CD4-positive, alpha-beta T cell (primary cell): ENCODE measurements at places on chromosomes 3 and 15. TPM values are rescaled to one million over a fixed set of nuclear protein-coding genes. Genes with fewer than 3 reads are reported as not detected.

- DNase-seq: no peak
These were observed 14.2 kb upstream of the HOMER2 start for GRCh38 chr15:82966671-82967071.

- DNase-seq: no peak
These were observed 75.0 kb upstream of the EPHB3 start for GRCh38 chr3:184486614-184487013.

DNA sequence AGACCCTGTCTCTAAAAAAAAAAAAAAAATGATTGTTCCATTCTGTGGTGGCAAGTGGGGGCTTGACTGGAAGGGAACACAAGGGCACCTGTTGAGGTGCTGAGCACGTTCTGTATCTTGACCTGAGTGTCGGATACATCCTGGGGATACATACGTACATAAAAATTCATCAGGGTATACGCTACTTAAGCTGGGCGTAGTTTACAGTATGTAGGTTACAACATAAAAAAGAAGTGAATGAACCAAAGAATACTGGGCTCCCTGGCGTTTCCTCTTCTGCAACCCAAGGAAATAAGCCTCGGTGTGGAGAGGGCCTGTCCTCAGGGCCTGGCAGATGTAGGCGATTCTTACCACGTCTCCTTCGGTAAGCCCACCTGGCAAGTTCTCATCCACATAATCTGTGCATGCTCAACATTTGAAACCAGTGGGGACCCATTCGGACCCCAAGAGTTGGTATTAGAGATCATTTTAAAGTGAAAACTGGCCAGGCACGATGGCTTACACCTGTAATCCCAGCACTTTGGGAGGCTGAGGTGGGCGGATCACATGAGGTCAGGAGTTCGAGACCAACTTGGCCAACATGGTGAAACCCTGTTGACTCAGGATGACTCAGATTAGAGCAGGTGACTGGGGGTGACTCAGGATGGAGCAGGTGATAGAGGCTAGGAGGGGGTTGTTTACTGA lies 5.1 kb upstream of the MUC20 start:
- no peak for DNase-seq

GRCh38 chr15:34760909-34761308 lies 6.1 kb upstream of the GJD2 start:
- no peak for DNase-seq

- DNase-seq: no peak
These were observed 1161.4 kb downstream of the IGSF11 start for GRCh38 chr3:117873249-117873600.

- DNase-seq: no peak
These were observed 93.0 kb downstream of the RARB start for GRCh38 chr3:25520926-25521559.

GRCh38 chr3:192685801-192686200 lies 41.5 kb downstream of the FGF12 start:
- no peak for DNase-seq

- no peak for DNase-seq
These were observed at the start of gene FBXO40 for GRCh38 chr3:121592856-121593702. TSS of gene FBXO40 (plus strand) at chr3:121593379. CDS start at chr3:121620576, 27,197 bp downstream.

GRCh38 chr3:28042707-28043106 lies 198.7 kb upstream of the CMC1 start:
- DNase-seq: no peak

DNA sequence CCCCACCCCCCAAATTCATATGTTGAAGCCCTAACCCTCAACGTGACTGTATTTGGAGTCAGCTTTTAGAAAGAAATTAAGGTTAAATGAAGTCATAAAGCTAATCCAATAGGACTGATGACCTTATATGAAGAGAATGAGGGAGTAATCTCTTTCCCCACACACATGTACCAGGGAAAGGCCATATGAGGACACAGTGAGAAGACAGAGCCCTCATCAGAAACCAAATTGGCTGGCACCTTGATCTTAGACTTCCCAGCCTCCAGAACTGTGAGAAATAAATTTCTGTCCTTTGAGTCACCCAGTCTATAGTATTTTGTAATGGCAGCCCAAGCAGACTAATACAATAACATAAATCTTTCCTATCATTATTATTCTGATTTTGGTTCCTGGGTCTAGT lies 194.7 kb upstream of the NANOGP8 start:
- DNase-seq: no peak

DNA sequence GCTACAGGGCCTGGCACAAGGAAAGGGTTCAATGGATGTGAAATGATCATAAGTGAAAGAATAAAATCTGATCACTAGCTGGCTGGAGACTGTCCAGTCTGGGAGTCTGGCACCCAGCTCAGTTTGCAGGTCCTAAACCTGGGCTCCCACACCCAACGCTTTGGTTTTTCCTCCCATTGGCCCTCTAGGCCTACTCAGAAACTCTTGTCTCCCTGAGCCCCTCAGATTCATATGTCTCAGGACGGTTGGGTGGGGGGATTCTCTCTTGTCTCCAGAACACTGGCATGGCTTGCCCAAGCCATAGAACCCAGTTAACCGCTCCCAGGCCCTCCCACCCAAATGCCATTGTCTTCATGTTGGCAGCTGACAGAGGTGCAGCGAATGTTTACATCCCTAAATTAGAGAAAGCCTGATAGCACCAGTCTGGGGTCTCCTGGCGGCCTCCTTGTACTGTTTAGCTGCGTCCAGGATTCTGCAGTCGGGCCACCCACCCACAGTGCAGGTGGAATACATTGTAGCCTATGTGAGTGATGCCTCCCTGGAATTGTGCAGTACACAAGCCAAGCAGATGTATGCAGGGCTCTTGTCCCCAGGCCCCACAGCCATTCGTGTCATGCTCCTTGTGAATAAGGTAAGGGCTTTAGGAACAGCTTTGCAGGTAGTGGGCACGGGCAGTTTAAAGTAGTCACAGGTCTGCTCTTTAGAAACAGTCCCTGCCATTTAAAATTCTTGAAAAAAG lies 266.3 kb downstream of the XXYLT1 start:
- DNase-seq: no peak

GRCh38 chr15:70189826-70190695 lies 92.3 kb upstream of the TLE3 start:
- DNase-seq: no peak

DNA sequence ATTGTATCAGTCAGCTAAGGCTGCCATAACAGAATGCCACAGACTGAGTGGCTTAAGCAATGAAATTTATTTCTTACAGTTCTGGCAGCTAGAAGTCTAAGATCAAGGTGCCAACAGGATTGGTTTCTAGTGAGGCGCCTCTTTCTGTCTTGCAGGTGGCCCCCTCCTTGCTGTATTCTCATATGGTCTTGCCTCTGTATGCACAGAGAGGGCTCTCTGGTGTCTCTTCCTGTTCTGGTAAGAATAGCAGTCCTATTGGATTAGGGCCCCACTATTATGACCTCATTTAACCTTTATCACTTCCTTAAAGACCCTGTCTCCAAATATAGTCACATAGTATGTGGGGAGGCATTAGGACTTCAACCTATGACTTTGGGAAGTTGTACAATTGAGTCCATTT lies 253.9 kb downstream of the EDEM1 start:
- DNase-seq: no peak

DNA sequence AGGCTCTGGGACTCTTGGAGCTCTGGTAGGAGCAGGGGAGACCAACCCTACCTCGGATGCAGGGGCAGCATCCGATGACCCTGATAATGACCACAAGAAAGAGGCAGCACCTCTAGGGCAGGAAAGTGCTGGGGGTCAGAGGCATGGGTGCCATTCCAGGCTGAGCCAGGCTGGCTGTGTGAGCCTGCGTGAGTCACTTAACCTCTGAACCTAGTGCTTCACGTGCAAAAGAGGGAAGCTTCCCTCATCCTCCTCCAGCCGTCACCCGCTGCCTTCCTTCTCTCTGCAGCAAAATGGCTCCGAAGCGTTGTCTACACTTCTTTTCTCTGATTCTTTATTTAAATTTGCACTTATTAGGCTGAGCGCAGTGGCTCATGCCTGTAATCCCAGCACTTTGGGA lies 35.5 kb downstream of the ZDHHC19 start:
- DNase-seq: no peak

GRCh38 chr15:56723787-56724186 lies 9.5 kb downstream of the ZNF280D start:
- no peak for DNase-seq

DNA sequence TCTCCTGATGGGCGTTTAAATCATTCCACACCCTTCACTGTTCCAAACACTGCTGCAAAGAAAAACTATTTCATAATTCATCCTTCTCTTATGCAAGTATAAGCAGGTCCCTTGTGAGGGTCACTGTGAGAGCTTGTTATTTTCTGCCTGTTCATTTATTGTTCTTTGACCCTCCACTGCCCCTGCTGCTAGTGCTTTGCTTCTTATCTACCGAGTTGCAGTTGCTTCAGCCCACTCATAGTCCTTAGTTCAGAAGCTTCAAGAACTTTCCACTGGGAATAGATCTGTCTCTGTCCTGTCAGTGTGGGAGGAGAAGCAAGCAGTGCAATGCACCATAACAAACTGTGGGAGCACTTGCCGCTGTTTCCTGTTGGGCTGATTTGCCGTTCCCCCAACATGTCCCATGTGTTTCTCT lies 39.8 kb downstream of the RIOX2 start:
- no peak for DNase-seq

- DNase-seq: no peak
These were observed 70.7 kb downstream of the ANXA2 start for GRCh38 chr15:60326824-60327654.

GRCh38 chr15:69947394-69947793 lies 150.3 kb downstream of the TLE3 start:
- no peak for DNase-seq

DNA sequence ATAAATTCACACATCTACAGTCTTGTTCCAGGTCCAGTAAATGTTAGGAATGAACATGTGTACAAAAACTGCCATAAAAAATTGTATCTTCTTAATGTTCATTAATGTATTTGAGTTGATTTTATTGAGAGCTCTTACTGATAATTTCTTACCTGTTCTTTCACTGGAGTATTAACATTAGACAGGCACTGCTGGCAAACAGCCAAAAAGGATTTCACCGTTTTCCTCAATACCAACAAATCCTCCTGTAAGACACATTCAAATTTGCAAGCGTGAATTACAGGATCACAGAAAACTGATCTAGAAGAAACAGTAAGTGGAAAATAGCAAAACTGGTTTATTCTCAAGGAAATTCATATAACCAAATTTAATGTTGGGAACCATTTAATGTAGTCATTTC lies 127.4 kb downstream of the PCCB start:
- no peak for DNase-seq

DNA sequence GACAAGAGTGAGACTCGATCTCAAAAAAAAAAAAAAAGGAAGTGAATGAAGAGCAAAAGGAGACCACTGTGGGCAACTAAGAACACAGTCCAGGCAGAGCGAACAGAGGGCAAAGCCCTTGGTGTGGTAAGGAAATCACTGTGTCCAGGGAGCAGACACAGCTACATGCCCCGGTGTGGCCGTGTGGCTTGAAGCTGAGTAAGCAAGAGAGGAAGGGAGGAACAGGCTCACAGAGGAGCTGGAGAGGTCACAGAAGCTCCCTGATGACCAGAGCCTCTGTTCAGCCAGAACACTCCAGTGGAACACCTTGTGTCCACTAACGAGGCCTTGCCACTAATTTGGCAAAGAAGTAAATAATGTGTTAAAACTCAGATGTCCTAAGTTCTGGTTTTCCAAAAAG lies 60.6 kb upstream of the GATA2 start:
- DNase-seq: no peak

DNA sequence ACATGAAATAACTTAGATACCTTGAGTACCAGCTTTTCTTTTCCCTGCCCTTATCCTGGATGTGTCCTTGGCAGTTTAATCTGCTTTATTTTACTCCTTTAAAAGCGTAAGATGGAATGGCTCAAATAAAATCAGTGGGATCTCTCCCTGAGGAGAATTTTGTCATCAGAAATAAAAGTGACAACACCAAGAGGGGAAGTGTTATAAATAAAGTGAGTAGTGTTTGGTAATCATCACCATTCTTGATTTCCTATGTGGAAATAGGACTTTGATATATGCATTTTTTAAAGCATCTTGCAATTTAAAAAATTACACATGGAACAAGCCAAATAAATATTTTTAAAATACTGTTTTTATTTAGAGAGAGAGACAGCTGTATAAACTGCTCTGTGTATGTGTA lies 76.5 kb downstream of the MBNL1 start:
- DNase-seq: no peak

DNA sequence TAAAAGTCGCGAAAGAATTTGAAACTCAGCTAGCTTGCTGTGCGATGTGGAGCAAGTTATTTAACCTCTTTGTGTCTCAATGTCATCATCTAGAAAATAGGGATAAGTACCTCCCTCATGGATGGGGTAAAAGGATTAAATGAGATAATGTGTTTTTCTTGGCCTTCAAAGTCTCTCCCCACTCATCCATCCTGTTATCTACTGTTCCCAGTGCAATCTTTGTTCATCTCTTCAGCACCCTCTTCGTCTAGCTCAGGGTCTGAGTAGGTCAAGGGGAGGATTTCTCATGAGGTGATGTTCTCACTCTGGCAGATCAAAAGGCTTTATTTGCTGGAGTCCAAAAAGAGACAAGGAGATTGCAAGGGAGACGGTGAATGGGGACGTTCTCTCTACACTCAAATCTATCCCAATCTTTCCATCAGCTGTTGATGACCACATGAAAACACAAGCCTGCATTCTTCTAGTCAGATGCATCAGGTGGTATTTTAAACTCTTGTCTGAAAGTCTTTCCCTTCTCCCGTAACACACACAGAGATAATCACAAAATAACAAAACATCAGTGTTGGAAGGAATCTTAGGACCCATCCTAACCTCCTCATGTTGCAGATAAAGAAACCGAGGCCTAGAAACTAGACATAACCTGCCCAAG lies 1.3 kb downstream of the MESD start:
- DNase-seq: no peak

- DNase-seq: no peak
These were observed 9.2 kb upstream of the NFKBIZ start for GRCh38 chr3:101840066-101840465.

- no peak for DNase-seq
These were observed 97.1 kb downstream of the TMEM108 start for GRCh38 chr3:133135306-133135705.

DNA sequence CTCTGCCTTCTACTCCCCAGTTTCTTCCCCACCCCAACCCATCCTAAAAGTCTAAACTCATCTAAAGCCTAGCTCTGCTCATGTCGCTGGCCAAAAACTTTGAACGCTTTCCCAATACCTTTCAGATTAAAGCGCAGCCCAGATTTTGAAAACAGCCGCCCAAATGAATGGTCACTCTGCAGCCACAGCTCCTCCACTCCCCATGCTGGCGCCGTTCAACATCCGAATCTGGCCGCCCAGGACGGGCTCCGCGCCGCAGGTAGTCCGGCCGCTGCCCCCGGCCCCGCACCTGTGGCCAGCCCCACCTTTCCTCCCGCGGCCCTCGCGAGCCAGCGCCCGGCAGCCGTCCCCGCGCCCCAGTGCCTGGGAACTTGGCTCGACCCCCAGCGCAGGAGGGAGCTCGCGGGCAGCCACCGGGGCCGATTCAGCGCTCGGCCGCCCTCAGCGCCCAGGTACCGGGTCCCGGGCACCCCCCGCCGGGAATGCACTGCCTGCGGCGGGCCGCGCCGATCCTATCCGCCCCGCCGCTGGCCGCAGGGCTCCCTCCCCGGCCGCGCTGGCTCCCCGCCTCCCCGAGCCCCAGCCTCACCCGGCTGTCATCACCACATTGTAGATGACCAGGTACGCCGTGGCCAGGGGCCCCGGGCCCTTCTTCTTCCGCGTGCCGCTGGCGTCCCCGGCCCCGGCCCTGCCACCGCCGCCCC lies 417 bp downstream of the HACD2 start:
- DNase-seq: no peak

Gene XIRP1
- total RNA-seq: not detected

Gene SI
- not detected for total RNA-seq

Gene MST1R
- 0.55 TPM for total RNA-seq

Gene MGLL
- total RNA-seq: 0.38 TPM

Gene TTC21A
- 4.1 TPM for total RNA-seq

Gene WNT7A
- 24.7 TPM for total RNA-seq

Gene DHFR2
- total RNA-seq: 0.75 TPM

Gene VPS8
- total RNA-seq: 56.8 TPM

Gene IL17RC
- 0.88 TPM for total RNA-seq
